ENCODE measurements at places on chromosomes 3 and 15.

DNA sequence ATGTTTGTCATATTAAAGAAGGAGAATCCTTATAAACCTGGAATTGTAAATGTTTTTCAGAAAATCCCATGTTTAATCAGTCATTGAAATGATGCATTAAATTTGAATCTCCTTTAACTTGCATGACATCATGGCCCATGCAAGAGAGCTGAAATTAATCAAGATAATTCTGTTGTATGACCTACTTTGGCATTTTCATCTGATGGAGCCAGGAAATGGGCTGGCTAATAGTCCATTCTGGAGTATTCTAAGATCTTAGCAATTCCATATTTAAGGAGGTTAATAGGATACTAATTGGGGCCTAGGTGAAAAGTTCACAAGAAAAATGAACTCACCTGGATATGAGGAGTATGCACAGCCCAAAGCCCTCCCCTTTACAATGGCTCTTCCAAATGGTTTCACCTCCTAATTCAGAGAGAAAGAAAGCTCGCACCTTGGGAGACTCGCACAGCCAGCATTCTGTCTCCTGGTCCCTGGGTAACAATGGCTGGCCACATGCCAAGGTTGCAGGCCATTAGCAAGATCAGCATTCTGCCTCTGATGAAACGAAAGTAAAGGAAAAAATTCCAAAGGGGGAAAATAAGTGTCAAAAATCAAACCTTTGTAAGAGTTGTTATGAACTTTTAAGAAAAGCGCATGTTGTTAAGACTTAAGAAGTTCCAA lies 786.4 kb downstream of the MCTP2 start:
- DNase-seq: no peak

GRCh38 chr3:65381496-65382010 lies 657.2 kb downstream of the MAGI1 start:
- no peak for DNase-seq

DNA sequence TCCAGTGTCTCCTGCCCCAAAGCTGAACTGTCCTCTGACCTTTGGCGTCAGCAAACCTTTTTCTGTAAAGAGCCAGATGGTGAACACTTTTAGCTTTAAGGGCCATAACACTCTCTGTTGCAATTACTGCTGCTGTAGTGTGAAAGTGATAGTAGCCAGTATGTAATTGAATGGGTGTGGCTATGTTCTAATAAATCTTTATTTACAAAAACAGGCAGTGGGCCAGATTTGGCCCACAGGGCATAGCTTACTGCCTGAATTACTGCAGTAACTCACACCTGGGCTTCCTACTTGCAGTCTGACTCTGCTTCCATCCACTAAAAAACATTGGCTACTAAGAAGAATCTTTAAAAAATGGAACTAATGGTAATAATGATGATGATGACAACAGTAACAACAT lies 68.0 kb upstream of the SLC6A11 start:
- no peak for DNase-seq

- no peak for DNase-seq
These were observed 110.6 kb upstream of the CHRM5 start for GRCh38 chr15:33857726-33858125.

DNA sequence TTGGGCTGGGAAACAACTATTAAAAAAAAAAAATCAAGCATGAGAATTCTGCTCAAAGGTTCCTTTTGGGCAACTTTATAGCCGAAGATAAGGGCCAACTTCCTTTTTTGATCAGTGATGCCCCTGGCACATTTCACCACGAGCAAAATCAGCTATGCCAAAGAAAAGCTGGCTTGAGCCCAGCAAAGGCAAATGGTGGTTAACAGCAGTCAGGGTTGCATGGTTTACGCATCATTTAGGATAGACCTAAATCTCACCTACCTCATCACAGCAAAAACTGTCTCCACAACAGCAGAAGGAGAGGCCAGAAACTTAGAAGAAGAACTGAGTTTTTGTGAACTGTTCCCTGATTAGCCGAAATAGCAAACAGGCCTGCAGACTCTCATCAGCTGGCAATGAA lies 220.1 kb upstream of the CDIN1 start:
- no peak for DNase-seq

DNA sequence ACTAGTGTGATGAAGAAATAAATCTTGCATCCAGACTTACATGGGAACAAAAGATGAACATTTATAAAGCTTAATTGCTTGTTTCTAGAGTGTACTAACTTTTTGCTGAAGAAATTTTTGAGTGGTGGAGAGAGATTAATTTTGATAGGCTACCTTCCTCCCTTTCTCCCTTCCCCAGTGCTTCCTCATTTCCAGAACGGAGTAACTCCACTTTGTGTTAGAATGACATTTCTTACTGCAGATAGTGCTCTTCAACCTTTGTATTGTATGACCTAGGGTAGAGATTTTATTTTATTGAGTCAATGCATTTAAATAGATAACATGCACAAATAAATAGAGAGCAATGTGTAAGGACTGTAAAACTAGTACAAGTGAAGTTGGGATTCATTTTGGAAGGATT lies 1.9 kb downstream of the ATP1B3 start:
- DNase-seq: no peak

DNA sequence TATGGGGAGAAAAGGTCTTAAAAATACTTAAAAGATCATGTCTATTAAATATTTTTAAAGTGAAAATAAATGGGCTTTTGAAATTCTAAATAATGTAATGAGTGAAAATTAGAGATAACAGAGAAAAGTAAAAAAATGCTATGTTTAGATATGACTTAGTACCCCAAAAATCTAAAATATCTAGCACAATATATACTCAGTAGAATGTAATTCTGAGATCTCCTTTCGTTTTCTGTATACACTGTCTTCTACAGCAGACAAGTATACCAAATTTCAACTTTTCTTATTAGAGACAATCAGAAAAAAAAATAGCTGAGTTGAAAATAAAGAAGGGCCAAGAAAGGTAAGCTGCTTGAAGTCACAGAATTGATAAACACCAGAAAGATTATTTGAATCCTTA lies 140.8 kb downstream of the ADAM10 start:
- DNase-seq: no peak

GRCh38 chr3:50364573-50365079 lies 5.3 kb upstream of the TMEM115 start:
- no peak for DNase-seq

DNA sequence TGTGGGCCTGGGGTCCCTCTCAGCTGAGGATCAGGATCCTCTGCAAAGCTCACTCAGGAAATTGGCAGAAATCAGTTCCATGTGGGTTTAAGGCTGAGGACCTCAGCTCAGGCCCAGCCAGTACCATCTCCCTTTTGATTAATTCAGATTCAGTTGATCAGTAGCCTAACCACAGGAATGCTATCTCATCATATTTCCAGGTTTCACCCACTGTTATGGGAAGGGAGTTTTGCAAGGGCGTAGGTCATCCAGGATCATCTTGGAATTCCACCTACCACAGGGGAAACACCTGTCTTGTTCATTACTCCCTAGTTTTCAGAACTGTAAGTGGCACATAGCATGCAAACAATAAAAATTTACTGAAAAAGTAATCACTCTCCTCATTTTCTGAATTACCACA lies 399.5 kb upstream of the CNTN3 start:
- no peak for DNase-seq

DNA sequence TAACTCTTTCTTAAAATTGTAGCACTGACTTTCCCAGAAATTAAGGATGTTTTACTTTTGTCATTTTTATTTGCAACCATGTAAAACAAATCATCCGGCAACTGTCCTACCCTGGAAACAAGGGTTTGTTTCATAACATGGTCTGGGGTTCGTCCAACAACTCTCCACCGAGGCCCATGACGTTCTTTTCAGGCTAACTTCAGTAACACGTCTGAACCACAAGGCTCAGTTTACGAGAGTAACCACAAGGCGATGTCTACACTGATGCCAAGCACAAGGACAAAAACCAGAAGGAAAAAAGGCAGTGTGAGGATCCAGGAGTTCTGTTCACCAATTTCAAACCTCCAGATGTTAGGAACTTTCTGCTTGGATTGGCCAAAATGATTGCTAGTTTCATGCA lies 546.1 kb downstream of the NTRK3 start:
- DNase-seq: no peak

DNA sequence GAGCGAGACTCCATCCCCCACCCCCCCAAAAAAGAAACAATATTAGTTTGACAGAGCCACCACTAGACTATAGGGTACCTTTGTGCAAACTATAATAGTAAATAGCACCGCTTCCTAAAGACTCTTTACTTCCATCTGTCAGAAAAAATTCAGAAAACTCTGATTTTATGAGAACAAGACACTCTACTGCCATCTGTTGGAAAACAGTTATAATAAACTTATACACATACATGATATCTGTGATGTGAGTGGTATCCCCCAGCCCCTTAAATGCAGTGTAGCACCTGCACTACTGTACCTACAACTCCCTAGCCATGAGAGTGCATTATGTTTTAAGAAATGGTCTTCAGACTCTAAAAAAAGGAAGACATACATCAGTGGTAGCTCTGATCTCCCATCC lies 47.1 kb upstream of the CTDSPL start:
- no peak for DNase-seq

GRCh38 chr3:49454458-49454857 lies 15.6 kb upstream of the DAG1 start:
- DNase-seq: no peak

GRCh38 chr3:18989237-18989795 lies 159.0 kb upstream of the KCNH8 start:
- no peak for DNase-seq

GRCh38 chr3:194573680-194574437 lies 59.4 kb downstream of the TMEM44 start:
- DNase-seq: no peak

All from epithelial cell of prostate (primary cell).